ENCODE measurements at places on chromosomes 13 and 19. TPM values are rescaled to one million over a fixed set of nuclear protein-coding genes. Genes with fewer than 3 reads are reported as not detected.

The ARL11 gene
- total RNA-seq: 0.65 TPM

The FXYD3 gene
- not detected for total RNA-seq

The FAM216B gene
- not detected for total RNA-seq

DNA sequence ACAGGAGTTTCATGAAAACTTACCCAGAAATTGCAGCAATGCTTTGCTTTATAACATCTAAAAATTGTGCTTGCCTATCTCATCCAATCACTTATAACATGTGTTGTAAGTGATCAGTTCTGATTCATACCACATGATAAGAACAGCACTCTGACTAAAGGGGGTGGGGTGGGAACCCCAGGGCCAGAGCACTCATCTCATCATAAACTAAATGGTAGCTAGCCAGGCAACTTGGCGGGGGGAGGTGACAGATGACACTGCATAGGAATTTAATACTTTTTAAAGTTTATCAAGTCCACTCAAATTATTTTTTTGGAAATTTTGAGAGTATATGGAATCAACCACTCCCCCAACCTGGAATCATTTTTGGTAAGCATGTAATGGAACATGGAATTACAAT is 42.1 kb downstream of the FOXO1 start:
- peak; percentile 53 for DNase-seq

The PTGIR gene
- total RNA-seq: 47.1 TPM

The CCDC124 gene
- 50.1 TPM for total RNA-seq

The WDR88 gene
- total RNA-seq: not detected

The ASPDH gene
- not detected for total RNA-seq

- peak; percentile 40 for DNase-seq
These were observed 35.6 kb upstream of the PSPC1 start for GRCh38 chr13:19818223-19818842.

- DNase-seq: no peak
These were observed 6.3 kb downstream of the GPR180 start for GRCh38 chr13:94607939-94608338.

DNA sequence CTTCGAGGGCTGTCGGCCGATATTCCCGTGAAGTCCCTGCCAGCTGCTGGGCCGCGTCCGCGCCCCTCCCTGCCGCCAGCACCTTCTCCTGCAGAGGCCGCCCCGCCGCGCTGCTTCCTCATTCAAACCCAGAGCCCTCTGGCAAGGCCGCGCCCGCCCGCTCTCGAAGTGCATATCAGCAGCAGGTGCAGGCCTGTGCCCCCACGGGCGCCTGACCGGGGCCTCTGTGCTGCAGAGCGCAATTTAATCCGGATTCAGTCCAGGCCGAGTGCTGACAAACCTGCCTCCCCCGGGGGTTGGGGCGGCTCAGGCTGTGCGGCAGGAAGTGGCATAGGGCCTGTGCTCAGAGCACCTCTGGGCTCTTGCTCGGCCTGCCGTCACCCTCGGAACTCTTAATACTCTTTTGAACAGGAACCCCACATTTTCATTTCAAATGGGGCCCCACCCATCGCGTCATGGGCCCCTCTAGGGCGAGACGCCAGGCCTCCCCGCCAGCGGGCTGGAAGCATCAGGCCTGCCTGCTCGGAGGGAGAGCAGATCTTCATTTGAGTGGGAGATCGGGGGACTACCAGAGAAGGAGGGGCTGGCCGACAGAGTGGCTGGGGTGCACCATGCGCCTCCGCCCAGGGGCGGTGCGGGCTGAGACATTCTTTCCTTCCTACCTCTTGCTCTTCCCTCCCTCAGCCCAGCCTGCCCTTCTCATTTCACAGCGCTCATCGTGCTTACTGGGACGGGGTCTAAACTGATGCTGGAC is 125.7 kb downstream of the TNFRSF19 start:
- DNase-seq: peak; percentile 73

- DNase-seq: no peak
These were observed 32.9 kb downstream of the TSHZ3 start for GRCh38 chr19:31316201-31316951.

- no peak for DNase-seq
These were observed 8.4 kb downstream of the B3GNT3 start for GRCh38 chr19:17803264-17803896.

- DNase-seq: no peak
These were observed 414.1 kb downstream of the FGF9 start for GRCh38 chr13:22085001-22085400.

GRCh38 chr19:44894946-44895345 is 3.9 kb downstream of the TOMM40 start:
- no peak for DNase-seq

The AMER2 gene
- total RNA-seq: 0.02 TPM

- DNase-seq: peak; percentile 12
These were observed 60.9 kb upstream of the ZNF527 start for GRCh38 chr19:37309834-37310575.

GRCh38 chr19:3942790-3943409 is 10.0 kb downstream of the NMRK2 start:
- no peak for DNase-seq

The IGFL4 gene
- total RNA-seq: not detected

The TYROBP gene
- not detected for total RNA-seq

The MAMSTR gene
- 0.69 TPM for total RNA-seq

DNA sequence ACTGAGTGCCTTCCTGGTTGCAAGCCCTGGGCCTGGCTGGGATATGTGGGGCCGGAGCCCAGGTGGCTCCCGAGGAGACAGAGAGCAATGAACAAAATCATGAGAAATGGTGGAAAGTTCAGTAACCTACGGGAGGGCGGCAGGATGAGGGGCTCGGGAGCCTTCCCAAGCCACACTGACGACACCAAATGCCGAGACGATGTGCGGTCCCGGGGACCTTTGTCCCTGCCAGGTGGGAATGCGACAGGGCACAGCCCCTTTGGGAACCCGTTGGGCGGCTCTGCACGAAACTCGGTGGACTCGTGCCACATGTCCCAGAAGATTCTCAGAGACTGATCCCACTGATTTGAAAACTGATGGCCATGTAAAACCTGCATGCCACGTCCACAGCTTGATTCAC is 11.7 kb upstream of the ZNF14 start:
- no peak for DNase-seq

The CYP2A6 gene
- total RNA-seq: not detected

The FOXA3 gene
- 1.6 TPM for total RNA-seq

The B3GNT8 gene
- not detected for total RNA-seq

DNA sequence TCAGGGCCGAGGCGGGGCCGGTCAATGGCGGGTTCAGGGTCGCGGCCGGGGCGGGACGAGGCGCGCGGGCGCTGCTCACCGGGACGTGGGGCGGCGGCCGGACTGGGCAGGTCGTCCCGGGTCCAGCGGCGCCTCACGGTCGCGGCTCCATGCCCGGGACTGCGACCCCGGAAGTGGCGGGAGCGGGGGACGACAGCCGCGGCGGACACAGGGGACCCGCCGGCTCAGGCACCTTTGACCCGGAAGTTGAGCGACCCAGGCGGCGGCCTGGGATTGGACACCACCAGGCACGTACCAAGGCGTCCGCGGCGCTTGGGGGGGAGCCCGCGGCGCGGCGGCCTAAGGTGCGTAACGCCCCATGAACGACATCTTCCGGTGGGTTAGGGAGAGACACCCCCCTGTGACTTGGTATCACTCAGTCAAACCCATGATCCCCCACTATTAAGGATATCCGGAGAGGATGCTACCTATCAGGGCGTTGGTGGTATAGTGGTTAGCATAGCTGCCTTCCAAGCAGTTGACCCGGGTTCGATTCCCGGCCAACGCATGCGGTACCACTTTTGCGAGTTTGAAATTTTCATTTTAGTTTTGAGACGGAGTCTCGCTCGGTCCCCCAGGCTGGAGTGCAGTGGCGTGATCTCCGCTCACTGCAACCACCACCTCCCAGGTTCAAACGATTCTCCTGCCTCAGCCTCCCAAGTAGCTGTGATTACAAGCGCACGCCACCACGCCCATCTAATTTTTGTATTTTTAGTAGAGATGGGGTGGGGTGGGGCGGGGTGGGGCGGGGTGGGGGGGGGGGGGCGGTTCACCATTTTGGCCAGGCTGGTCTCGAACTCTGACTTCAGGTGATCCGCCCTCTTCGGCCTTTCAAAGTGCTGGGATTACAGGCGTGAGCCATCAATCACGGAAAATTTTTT is at the start of gene DPP9:
DPP9 (minus strand) TSS at position 248 of the 920 bp plus-strand sequence. CDS start 3,936 bp downstream, outside the sequence.
- peak; percentile 98 for DNase-seq

GRCh38 chr19:16620584-16620983 is 7.4 kb downstream of the MED26 start:
- no peak for DNase-seq

The N4BP2L1 gene
- 51.5 TPM for total RNA-seq

The LILRA5 gene
- total RNA-seq: not detected

DNA sequence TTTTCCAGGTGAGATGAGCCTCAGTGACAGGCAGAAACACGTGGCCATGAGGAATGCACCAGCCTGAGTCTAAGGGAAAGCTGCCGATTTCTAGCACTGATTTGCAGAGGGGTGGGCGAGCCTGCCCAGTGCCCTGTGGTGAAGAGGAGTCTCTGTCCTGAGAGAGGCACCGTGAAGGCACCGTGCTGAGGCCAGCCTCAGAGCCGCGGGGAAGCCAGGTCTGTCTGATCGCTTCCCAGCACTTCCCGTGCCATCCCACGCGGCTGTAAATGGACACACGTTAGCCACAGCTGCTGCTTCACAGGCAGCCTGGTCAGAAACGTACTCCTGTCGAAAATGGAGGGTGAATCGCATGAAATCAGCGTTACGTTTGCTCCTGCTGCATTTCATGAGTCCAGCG is 79.8 kb downstream of the ATP11A start:
- DNase-seq: no peak

The LONP1 gene
- 266 TPM for total RNA-seq

The MTUS2 gene
- 0.02 TPM for total RNA-seq

- DNase-seq: no peak
These were observed 89.5 kb upstream of the RFC3 start for GRCh38 chr13:33728271-33729037.

- no peak for DNase-seq
These were observed 74.8 kb downstream of the DPY19L3 start for GRCh38 chr19:32480321-32480720.

DNA sequence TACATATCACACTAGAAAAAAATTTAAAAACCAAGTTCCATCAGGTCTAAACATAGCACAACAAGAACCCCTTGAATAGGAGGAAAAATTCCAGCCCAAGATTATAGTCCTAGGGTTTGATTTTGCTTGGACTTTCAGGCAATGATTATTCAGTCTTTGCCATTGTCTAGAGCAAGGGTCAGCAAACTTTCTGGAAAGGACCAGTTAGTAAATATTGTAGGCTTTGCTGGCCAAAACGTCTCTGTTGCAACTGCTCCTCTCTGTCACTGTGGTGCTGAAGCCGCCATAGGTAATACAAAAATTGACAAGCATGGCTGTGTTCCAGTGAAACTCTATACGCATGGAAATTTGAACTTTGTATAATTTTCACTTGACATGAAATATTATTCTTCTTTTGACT is 95.5 kb upstream of the UBAC2 start:
- DNase-seq: no peak

DNA sequence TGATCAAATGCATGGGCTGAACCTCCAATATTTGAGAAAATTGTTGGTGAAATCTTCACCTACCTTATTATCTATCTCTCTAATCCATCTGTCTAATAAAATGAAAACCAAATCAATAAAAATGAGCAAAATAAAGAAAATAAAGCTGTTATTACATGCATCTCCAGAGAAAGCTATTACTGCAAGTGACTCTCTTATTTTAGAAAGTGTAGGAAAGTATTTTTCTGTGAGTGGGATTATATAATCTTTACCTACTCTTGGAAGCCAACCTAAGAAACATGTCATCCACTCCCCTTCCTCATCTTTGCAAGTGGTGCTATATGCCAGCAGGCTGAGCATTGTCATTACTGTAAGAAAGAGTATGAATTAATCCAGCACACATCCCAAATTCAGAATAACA is 191.5 kb upstream of the RFC3 start:
- no peak for DNase-seq

The ZNF726 gene
- 25.3 TPM for total RNA-seq

The C13orf46 gene
- 4.6 TPM for total RNA-seq

DNA sequence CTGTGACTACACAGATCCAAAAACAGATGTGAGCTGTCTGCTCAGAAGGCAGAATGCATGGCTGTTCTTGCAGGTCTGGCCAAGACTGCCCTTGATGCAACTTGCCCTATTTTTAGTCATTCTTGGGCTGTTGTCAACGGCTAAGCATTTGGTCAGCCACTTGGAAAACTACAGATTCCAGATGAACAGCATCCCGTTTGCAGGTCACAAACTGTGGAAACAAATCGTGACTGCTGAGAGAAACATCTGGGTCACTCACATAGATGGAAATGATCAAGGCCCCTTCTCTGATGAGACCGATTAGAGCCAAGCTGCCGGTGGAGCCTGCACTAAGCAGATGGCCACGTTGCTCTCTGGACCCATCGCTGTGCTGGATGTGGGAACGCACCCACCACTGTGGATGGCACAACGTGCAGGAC is 15.4 kb upstream of the METTL21C start:
- no peak for DNase-seq

GRCh38 chr19:14418856-14419105 is 360 bp downstream of the DDX39A start:
- DNase-seq: peak; percentile 90

DNA sequence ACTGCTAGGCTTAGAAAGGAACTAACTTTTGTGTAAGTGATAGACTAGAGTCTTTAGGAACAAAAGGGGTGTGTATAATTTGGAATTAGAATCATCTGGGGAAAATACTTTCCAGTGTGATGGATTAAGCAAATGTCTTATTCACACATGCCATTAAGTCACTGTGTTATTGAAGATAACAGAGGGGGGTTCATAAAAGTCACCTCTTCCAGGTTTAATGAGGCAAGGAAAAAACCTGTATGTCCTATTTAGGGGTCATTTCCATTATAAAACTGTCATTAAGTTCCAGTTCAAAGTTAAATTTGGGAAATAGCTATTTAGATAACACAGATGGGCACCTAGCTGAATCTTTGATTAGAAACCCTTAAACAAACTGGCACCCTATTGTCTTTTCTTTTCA is 505.0 kb upstream of the GPC6 start:
- no peak for DNase-seq

DNA sequence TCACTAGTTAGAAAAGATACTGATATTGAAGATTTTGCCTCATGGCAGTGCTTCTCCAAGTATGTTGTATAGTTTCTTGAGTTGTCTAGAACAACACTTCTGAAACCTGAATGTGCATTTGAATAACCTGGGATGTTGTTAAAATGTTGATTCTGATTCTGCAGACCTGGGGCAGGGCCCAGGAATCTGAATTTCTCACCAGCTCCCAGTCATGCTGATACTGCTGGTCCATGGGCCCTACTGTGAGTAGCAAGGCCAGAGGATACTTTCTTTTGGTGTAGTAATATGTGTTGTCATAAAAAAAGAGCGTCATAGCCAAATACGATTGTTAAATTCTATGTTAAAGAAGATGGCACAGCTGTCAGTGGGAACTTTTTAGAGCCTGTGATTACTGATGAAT is 41.6 kb upstream of the C1QTNF9 start:
- DNase-seq: no peak

Measured in activated T-cell treated with anti-CD3 and anti-CD28 coated beads, Interleukin-2, amount 50 U/mL, for 72 hours (primary cell).